ENCODE measurements at places on chromosomes 2 and 18. TPM values are rescaled to one million over a fixed set of nuclear protein-coding genes. Genes with fewer than 3 reads are reported as not detected.

- H3K27me3 ChIP-seq = no peaks in the 10 kb centered on the region
- no peaks in the 10 kb centered on the region for H3K36me3 ChIP-seq
- H3K27ac ChIP-seq = no peak overlapping the region
- no peak for DNase-seq
These were observed 67.8 kb downstream of the STK39 start for GRCh38 chr2:168179592-168179991.

GRCh38 chr2:164388511-164388910 lies 232.8 kb downstream of the GRB14 start:
- H3K4me3 ChIP-seq = no peak overlapping the region
- H3K27me3 ChIP-seq = no peaks in the 10 kb centered on the region
- H3K36me3 ChIP-seq = no peaks in the 10 kb centered on the region
- no peak overlapping the region for H3K27ac ChIP-seq

DNA sequence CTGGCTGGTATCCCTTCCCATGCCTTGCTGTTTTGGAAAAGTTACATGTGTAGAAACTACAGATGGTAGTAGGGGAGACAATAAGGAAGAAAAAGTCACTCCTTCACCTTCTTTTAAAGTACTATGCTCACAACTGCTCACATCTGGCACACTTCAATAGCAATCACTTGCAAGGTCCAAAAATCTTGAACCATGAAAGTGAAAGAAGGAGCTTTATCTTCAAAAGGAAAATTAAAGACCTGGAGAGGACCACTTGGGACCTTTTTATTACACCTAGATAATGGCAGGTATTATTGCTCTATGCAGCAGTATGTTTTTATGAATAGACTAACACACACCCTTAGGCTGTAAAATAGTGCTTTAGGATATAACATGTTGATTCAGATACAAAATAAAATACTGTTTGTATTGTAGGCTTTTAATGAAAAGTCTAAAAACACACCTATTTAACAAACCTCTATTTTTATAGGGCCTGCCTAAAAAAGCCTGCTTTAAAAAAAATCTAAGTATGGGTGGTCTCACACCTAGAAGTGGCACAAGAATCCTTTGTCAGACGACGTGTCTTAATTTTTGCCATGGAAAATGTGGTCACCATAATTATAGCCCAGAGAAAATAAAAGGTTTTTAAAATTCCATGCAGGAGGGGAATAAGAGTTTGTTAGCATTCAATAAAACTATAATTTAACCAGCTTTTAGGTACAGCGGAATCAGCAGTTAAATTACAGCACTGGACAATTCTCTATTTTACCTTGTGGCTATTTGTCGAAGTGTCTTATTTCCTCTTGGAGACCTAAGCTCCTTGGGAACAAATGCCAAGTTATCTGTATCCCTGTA lies 124.0 kb downstream of the BCL2 start:
- H3K36me3 ChIP-seq = no peaks in the 10 kb centered on the region
- DNase-seq = no peak
- H3K27me3 ChIP-seq = no peaks in the 10 kb centered on the region
- no peak overlapping the region for H3K4me3 ChIP-seq
- no peak overlapping the region for H3K27ac ChIP-seq

DNA sequence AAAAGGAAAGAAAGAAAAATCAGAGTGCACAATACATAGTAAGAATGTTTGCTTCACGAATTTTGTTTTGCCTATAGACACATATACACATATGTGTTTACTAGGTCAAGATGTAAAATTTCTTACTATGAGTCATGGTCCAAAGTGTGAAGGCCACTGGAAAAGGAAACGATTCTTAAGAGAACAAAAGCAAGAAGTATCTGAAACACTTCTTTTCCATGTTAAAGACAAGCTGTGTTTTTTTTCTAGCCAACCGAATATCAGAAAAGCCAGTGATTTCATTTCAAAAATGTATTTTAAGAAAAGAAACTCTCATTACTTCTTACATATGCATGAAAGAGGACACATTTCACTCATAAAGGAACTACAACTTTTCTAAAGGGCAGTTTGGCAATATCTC lies 24.9 kb downstream of the PECR start:
- H3K36me3 ChIP-seq = no peaks in the 10 kb centered on the region
- H3K27me3 ChIP-seq = no peaks in the 10 kb centered on the region
- peaks cover 13% of the 10 kb centered on the region for H3K4me1 ChIP-seq
- DNase-seq = no peak
- peak overlapping the region; percentile 71 for H3K27ac ChIP-seq
- no peak overlapping the region for H3K4me3 ChIP-seq

The VAMP5 gene
- 46.0 TPM for total RNA-seq

DNA sequence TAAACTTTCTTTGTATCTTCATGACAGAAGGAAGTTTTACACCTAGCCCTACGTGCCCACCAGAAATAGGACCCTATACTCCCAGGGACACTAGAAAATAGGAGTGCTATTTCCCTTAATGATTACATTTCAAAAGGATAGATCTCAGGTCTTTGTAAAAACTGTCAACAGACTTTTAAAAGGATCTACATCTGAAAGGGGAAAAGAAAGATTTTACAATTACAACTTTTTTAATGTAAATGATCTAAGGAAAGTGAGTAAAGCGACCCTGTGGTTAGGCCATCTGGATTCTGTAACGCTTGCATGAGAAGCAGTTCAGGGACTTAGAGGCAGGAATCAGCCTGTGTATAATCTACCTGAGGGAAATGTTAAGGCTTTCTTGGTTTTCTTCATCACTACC lies 431.8 kb upstream of the MC4R start:
- H3K4me3 ChIP-seq = no peak overlapping the region
- H3K27me3 ChIP-seq = no peaks in the 10 kb centered on the region
- H3K27ac ChIP-seq = no peak overlapping the region

The REG1B gene
- 11.0 TPM for total RNA-seq

DNA sequence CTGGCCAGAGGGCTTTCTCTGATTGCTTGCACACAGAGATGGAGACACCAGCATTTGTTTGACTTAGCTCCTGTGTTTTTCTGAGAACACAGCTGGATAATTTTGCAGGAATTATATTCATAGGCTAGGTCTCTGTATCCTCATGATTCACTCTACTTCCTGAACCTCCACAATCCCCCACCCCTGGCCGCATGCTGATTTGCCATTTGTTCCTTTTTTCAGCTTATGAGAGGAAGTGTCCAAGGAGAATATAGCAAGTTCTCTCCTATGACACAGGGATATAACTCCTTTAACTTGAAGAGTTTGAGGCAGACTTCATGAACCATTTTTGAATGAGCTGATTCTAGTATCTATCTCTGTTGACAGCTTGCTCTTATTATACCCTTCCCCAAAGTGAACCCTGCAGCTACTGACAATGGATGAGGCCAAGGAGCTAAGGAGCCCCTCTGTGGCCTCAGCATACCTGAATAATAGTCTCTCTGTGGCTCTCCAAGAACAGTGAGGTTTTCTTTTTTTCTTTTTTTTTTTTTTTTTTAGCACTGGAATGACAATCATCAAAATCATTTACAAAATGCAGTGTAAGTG lies 15.4 kb downstream of the CAVIN2 start:
- H3K36me3 ChIP-seq = no peaks in the 10 kb centered on the region
- no peak for DNase-seq
- H3K4me1 ChIP-seq = no peaks in the 10 kb centered on the region
- H3K4me3 ChIP-seq = no peak overlapping the region
- no peaks in the 10 kb centered on the region for H3K27me3 ChIP-seq
- no peak overlapping the region for H3K27ac ChIP-seq

DNA sequence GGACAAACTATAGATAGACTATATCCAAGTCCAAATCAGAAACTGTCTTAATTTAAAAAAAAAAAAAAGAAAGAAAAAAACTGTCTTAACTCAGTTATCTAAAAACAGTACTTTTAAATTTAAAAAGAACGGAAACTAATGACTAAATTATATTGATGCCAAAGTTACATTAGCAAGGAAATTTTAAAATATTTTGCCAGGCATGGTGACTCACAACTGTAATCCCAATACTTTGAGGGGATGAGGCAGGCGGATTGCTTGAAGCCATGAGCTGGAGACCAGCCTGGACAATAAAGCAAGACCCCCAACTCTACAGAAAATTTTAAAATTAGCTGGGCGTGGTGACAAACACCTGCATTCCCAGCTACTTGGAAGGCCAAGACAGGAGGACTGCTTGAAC lies 30.9 kb downstream of the MEMO1 start:
- H3K4me3 ChIP-seq = no peak overlapping the region
- H3K27ac ChIP-seq = no peak overlapping the region

The IL37 gene
- not detected for total RNA-seq

GRCh38 chr2:58875436-58875835 lies 634.3 kb upstream of the FANCL start:
- H3K36me3 ChIP-seq = no peaks in the 10 kb centered on the region
- no peak for DNase-seq
- H3K4me3 ChIP-seq = no peak overlapping the region
- H3K4me1 ChIP-seq = no peaks in the 10 kb centered on the region
- no peaks in the 10 kb centered on the region for H3K27me3 ChIP-seq
- H3K27ac ChIP-seq = no peak overlapping the region

All from kidney (tissue), 22 donors.